Stimulated activated CD4-positive, alpha-beta T cell treated with anti-CD3 and anti-CD28 coated beads, Interleukin-15, amount 100 ng/mL, for 48 hours (primary cell): ENCODE measurements at places on chromosomes 5 and 9.

GRCh38 chr9:92534204-92534603 is 1.6 kb downstream of the ECM2 start:
- DNase-seq, result no peak

DNA sequence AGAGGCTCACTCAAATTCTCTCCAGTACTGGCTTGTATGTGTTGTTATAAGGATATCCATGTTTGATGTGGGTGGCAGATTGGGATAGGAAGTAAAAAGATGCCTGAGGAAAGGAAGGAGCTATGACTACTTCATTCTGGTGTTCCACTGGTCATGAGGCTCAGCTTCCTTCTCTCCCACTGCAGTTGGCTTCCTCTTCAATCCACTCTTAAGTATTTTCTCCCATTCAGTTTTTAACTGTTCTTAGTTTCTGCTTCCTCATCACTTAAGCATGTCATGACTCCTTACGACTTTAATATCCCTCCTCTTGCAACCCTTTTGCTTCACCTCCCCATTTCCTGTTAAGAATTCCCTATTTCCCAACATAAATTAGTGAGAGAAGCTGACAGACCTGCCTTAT is 81.1 kb downstream of the PJA2 start:
- no peak for DNase-seq

- DNase-seq, result no peak
These were observed 360.8 kb upstream of the PANK3 start for GRCh38 chr5:168939887-168940544.

DNA sequence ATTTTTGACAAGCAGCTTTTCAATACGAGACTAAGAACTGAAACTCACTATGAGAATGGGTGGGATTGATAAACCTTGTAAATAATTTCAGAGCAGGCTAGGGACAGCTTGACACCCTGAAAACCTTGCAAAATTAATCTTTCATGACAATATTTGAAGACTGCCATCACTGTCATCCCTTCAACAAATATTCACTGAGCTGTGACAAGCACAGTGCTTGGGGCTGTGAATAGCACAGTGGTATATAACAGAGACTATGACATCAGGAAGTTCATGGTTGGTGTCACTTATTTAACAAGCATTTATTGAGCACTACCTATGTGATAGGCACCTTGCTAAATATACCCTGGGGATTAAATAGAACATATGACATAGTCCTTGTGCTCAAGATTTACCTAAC is 741.0 kb upstream of the RIOK2 start:
- no peak for DNase-seq

DNA sequence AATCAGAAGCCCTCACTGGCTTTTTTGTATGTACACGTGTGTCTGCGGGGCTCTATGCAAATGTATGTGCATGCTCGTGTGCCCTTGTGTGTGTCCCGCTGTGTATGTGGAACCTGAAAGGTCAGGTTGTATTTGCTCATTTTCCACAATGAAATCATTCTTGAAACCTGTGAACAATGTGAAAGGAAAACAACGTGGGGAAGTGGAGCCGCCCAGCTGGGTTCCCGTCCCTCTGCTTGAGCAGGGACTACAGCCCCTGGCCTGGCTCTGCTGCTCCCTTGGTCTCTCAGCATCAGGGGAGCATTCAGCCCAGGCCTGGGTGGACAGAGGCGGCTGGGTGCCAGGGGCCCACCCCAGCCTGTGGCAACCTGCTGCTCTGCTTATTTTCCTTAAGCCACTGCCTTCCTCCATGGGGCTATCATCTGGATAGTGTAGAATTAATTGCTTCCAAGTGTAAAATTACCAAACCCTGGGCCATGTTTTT is 3.0 kb downstream of the ECSCR start:
- no peak for DNase-seq

DNA sequence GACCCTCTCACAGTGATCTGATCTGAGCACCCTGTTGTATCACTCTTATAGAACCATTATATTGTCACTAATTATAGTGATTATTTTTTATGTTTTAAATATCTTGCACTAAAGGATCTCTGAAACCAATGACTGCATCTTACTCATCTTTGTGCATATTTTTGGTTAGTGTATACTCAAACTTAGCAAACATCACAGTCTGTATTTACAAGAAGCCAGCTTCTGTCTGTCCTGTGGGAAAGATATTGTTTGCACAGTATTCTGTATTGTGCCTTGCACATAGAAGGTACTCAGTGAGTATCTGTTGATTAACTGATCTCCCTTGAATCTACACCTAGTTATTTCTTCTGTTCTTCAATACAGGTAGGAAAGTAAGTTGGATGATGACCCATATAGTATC is 131.5 kb downstream of the PAM start:
- no peak for DNase-seq

DNA sequence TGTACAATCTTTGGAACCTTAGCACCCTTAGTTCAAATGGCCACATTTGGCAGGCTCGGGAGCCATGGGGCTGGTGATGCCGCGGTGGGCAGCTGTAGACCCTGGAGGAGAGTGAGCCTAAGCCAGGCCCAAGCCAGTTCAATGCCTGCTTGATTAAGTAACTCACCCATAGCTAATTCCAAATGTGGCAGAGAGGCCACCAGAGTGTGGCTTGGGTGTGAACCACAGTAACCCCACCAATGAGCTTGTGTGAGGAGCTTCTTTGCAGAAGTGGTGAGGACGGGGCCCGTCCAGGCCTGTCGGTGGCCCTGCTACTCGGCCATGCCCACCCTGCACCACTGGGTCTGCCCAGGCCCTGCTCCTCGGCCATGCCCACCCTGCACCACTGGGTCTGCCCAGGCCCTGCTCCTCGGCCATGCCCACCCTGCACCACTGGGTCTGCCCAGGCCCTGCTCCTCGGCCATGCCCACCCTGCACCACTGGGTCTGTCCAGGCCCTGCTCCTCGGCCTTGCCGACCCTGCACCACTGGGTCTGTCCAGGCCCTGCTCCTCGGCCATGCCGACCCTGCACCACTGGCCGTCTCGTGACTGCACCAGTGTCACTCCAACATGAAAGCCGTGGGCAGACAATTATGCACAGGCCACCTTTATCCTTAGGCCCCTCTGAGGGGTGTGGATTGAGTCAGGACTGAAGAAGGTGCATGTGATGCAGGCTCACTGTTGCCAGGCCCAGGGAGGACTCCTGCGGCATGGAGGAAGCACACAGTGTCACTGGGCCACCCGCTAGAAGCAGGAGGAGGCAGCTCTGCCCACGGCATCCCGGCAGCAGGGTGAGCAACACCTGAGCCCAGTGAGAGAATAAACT is 75.4 kb downstream of the MRPL36 start:
- no peak for DNase-seq

DNA sequence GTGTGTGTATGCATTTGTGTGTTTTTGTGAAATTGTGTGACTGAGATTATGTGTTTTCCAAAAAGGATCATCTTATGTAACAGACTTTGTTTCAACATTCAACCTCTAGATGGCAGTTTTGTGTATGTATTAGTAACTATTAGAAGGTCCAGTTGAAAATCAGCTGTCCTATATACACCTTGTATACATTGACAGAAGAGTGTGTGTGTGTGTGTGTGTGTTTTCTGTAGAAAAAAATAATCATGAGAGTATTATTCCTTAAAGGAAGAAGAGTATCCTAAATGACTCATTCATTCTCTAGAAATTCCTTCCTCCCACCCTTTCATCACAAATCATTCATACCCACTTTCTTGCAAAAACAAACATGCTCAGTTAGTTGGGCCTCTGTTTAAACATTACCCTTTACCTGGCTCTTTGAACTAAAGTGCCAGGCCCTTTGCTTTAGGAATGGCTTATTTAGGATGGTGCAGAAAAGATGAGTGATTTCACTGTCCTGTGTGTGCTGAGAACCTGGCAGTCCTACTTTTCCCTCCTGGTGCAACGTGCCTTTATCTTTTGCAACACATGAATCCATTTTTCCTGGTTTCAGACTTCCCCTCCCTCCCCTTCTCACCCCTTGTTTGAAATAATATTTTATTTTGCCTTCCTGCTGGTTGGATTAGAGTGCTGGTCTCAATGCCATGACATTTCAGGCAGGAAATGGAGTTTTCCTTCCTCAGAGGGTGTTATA is 152.2 kb downstream of the ARHGAP26 start:
- DNase-seq, result no peak

- no peak for DNase-seq
These were observed 318.9 kb upstream of the RIOK2 start for GRCh38 chr5:97501965-97502305.

DNA sequence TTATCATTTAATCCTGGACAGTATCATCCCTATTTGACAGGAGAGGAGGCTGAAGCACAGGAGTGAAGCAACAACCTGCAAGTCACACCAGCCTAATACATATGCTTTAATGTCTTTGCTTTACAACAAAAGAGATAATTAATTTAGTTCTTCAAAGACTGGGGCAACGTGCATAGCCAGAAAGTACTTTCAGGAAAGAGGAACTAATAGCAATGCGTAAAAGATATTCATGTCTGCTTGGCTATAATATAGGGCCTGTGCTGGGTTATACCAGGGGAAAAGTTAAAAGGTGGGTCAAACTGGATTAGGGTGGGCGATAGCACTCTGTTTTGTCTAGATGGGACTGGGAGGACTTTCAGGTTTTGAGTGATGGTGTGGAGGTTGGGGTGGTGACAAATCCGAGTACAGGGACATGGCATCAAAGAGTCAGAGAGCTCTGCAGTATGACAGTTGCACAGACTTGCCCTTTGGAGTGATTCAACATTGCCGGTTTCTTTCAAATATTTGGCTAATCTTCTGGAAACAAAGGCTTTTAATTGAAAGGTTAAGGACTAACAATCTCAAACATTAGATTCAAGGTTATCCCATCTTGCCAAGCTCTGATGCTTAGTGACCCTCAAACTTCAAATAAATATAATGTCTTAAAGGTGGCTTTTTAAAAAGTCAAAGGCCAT is 11.9 kb downstream of the DAB2 start:
- DNase-seq, result no peak

- DNase-seq, result no peak
These were observed 561.3 kb upstream of the WWC1 start for GRCh38 chr5:167730121-167730520.

- DNase-seq, result no peak
These were observed 77.8 kb downstream of the FSTL4 start for GRCh38 chr5:133534566-133534965.

GRCh38 chr5:16854351-16854750 is 81.7 kb downstream of the MYO10 start:
- no peak for DNase-seq

DNA sequence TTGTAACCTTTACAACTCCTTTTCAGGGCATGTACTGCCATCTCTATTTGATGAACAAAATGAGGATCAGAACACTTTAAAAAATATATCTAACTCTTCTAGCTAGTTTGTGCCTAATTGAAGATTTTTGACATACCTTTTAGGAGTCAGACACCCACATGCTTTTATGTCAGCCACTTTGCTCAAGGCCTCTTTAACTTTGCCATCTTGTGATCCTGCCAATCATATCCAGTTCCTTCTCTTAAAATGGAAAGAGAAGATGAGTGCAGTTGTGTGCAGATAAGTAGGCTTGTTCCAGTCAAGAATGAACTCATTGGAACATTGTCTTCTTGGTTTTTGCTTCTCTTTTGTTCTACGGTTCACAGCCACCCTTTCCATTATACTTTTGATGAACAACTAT is 425.6 kb upstream of the TNC start:
- DNase-seq, result no peak

- no peak for DNase-seq
These were observed 48.5 kb upstream of the BNC2 start for GRCh38 chr9:16918920-16919319.

DNA sequence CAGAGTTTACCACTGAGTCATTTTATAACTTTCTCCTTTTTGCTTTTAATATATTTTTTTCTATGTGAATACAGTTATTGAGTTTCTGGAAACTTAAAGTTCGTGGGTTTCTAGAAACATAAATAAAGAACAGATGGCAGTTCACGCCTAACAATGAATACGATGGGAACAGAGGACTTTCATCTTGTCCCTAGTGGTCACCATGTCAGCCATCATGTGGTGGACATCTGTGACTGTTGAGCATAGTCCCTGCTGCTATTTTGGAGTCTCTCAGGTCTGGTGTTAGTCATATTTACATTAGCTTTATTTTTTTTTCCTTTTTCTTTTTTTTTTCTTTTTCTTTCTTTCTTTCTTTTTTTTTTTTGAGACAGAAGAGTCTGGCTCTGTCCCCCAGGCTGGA is 85.3 kb downstream of the XRCC4 start:
- no peak for DNase-seq

DNA sequence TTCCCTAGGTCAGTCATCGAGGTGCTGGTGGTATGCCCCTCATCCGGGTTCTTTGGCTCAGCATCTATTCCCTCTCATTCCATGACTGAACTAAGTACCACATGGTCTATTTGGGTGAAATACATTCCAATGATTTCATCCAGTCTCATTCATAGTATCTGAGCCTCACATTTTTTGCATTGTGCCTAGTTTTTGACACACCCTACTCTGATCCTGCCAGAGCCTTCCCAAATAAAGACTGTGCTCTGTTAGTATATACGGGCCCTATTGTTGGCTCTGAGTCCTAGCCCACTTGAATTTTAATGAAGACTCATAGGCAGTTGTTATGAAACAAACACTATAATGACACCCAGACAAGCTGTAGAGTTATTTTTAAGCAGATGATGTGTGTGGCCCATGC is 740.7 kb downstream of the CETN3 start:
- DNase-seq, result no peak

DNA sequence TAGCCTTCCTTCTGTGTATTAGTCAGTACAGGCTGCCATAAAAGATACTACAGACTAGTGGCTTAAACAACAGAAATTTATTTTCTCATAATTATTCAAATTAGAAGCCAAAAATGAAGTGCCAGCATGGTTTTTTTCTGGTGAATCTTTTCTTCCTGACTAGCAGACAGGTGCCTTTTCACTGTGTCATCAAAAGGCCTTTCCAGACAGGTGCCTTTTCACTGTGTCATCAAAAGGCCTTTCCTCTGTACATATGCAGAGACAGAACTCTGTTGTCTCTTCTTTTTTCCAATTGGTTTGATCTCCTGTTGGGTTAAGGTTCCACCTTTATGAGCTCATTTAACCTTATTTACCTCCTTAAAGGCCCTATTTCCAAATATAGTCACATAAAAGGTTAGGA is 599.9 kb downstream of the ISL1 start:
- no peak for DNase-seq

DNA sequence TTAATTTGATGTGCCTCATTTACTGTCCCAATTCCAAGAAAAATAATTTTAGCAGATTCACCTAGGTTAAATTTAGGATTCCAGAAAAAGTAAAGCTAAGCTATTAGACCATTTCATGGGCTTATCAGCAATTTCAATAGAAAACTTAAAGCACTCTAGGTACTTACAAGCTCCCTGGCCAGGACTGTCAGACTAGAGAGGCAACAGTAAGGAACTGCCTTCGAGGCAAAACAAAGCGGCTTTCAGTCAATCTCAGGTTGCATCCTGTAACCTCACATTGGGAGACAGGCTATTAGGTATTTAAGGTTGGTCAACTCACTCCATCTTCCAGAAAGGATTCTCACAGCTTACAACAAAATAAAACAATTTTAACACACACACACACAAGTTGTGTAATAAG is 48.7 kb upstream of the FSD1L start:
- DNase-seq, result no peak

- no peak for DNase-seq
These were observed 38.0 kb upstream of the TENT2 start for GRCh38 chr5:79573983-79574890.

- no peak for DNase-seq
These were observed 72.7 kb upstream of the WWC1 start for GRCh38 chr5:168218746-168219145.

- no peak for DNase-seq
These were observed 527 bp upstream of the SREK1 start for GRCh38 chr5:66143473-66144073.

GRCh38 chr5:110161162-110161561 is 471.4 kb downstream of the MAN2A1 start:
- DNase-seq, result no peak

- DNase-seq, result no peak
These were observed 862.2 kb downstream of the DTWD2 start for GRCh38 chr5:118126159-118126558.
